RPMI7951 (cell line): ENCODE measurements at places on chromosomes 3 and 15. TPM values are rescaled to one million over a fixed set of nuclear protein-coding genes. Genes with fewer than 3 reads are reported as not detected.

- DNase-seq = no peak
These were observed 154.1 kb downstream of the GREM1 start for GRCh38 chr15:32871883-32872282.

- DNase-seq = peak; percentile 64
These were observed 254.5 kb upstream of the SOX2 start for GRCh38 chr3:181457190-181457589.

DNA sequence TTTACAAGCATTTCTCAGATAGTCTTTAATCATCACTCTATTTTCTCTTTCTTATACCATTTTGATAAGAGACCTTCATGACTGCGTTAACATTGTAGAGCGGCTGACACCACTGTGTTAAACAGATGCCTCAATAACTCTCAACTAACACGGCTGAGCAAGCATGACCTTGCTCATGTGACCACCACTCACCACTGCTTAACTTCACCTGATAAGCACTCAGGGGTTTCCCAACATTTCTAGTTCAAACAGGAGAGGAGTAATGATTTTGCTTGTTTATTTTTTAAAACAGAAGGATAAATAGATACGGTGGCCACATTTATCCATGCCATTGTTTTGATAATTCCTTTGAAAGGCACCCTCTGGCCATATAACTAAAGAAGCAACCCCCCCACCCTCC, 37.7 kb upstream of the TMEM45A start:
- DNase-seq = no peak

DNA sequence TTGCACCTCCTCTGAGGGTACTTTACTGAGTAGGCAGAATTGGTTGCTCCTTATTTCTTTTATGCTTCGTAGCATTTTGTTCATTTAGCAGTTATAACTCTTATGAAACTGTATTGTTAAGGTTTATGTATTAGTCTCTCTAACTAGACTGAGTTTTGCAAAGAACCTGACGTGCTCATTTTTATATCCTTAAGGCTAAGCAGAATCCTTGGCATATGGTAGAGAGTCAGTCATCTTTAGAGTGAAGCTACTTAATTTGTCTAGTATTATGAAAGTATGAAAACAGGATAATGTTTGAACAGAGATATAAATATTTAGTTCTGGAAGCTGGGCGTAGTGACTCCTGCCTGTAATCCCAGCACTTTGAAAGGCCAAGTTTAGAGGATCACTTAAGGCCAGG, 20.1 kb downstream of the CRYBG3 start:
- DNase-seq = no peak

Gene TMEM108
- total RNA-seq = 0.12 and 0.39 TPM in 2 replicates

- DNase-seq = peak; percentile 86
These were observed 175.0 kb upstream of the MCTP2 start for GRCh38 chr15:94056314-94056713.

DNA sequence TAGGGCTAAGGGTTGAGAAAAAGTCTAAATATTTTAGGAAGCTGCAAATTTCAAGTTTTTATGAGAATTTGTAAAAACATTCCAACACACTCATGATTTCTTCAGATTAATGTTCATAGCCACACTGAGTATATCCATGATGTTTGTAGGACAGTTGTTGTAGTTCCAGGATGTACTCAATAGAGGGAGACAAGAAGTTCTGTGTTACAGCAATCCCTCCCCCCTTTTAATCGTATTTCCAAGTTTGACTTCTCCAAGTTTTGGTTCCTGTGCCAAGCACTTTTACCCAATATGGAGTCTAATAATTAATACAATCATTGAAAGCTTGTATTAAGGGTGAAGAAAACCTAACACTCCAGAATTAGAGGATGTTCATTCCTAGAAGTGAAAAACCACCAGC, 143.4 kb downstream of the FEZF2 start:
- peak; percentile 17 for DNase-seq

Gene IQCF5
- not detected in 2 replicates for total RNA-seq

- DNase-seq = no peak
These were observed 65.1 kb downstream of the MEGF11 start for GRCh38 chr15:66188464-66188863.

- DNase-seq = no peak
These were observed 352.8 kb downstream of the LRTM1 start for GRCh38 chr3:54574906-54575617.

Gene CHRNA7
- total RNA-seq = not detected in 2 replicates

Gene PYGO1
- 9.7 and 11.3 TPM in 2 replicates for total RNA-seq

DNA sequence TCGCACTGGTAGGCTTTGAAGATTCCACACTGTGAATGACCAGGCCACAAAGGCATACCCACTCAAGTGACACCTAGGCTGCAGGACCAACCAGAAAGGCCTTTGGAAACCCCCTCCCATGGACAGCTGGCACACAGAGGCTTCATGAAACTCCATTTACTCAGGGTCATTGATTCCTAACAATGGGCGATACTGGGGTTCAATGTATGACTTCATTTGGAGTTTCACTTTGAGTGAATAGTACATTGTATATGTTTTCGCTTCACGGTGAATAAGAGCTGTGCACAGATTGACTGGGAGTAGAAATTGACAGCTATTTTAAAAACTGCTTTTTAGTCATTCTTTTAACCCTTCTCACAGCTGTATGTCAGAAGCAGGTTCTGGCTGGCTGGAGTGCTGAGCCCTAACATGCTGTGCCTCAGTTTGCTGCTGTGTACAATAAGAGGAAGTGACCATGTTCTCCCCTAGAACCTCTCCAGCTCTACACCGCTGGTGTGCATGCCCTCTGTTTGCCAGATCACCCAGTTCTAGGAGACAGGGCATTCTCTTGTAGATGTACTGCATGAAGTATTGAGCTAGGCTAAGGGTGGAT, 15.4 kb upstream of the CX3CR1 start:
- no peak for DNase-seq

Gene CADM2
- total RNA-seq = under 0.01 TPM in 1 of 2 replicates, not detected in the other

Gene DOCK3
- total RNA-seq = 0.10 and 0.12 TPM in 2 replicates

GRCh38 chr15:81532001-81532400, 158.0 kb upstream of the TMC3 start:
- DNase-seq = no peak

Gene PLA2G4B
- 0.36 and 0.39 TPM in 2 replicates for total RNA-seq

DNA sequence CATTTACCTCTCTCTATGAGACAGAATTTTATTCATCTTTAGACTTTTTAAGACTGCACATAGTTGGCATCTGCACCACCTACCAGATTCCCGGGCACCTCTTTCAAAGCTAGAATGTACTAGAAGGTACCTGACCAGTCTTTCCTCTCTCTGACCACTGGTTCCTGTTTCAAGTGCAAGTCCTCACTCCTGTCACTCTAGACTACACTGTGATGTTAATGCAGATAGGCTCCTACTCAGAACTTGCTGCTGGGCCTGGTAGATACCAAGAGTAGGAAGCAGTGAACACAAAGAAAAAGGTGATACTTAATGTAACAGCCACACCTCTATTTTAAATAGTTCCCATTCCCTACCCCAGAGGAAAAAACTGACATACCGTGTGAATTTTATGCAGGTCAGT, 8.1 kb upstream of the TCAIM start:
- no peak for DNase-seq

DNA sequence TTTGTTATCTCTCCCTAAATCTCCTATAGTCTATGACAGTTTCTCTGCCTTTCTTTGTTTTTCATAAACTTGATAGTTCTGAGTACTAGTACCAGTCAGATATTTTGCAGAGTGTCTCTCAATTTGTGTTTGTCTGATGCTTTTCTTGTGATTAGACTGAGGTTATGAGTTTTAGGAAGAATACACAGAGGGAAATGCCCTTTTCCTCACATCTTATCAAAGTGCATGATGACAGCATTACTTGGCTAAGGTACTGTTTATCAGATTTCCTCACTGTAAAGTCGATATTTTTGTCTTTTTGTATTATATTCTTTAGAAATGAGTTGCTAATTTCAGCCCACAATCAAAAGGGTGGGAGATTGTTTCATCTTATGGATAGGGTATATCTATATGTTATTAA, 45.6 kb downstream of the GLCE start:
- DNase-seq = no peak

- DNase-seq = no peak
These were observed 656.6 kb upstream of the ADAMTS9 start for GRCh38 chr3:65344444-65344843.

GRCh38 chr3:9499455-9500107, 54.0 kb downstream of the LHFPL4 start:
- no peak for DNase-seq

DNA sequence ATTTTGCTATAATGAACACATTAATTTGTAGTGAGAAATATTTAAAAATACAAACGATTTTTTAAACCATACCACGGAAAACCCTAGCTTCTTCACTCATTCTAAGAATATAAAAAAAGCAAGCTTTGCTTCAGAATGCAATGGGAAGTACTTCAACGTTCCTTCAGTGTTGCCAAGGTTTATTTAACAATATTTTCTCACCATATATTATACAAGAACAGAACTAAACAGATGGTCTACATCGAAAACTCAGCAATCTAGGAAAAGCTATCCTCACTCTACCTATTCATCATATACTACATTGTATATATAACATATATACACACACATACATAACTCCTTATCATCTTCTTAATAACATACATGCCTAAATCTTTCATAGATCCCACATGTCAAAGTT, 1047.4 kb downstream of the IGSF11 start:
- no peak for DNase-seq

Gene SLC22A13
- 0.29 TPM in 1 of 2 replicates, not detected in the other for total RNA-seq

DNA sequence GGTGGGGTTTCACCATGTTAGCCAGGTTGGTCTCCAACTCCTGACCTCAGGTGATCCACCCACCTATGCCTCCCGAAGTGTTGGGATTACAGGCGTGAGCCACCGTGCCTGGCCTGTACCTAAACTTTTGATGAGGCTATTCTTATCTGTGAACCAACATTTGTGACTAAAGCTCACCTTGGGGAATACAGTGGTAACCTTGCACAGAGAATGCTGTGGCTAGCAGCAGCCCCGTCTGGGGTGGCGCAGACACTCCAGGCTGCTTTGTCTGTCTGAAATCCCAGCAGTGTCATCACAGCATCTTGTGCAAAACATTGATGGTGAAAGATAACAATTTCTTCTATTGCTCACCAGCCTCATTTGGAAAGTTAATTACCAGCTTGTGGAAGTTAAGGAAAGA, 58.9 kb downstream of the CMTM8 start:
- no peak for DNase-seq

DNA sequence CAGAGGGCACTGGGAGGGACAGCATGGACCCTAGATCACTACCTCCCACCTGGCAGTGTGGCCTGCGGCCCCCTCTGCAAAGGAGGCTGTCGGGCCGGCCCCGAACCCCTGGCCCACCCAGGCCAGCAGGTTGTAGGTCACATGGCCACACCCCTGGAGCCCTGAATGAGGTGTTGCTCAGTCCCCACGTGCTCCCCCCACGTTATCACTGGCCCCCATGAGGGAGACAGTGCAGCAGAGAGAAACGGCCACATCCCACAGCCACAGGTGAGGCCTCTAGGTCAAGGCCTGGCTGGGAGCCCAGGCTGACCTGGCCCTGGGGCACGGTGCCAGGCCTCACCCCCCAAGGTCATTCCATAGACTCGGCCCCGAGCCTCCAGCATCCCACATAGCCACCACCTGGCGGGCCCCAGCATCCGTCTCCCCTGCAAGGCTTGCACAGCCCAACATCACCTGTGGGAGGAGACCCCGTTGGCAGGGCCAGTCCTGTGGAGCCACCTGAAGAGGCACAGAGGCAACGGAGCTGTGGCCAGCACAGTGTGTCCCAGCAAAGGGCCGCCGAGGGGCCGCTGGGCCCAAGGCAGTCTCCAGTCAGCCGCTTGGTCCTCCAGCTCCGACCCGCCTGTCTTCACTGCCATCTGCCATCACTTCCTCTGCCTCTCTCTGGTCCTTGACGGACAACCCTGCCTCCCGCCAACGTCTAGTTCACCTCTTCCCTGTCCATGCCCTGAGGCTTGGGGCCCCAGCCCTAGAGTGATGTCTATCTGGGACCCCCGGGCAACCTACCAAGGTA, 53.1 kb downstream of the DNAJB8 start:
- no peak for DNase-seq

Gene COL8A1
- total RNA-seq = 22.5 and 25.1 TPM in 2 replicates

Gene CFAP100
- not detected in 2 replicates for total RNA-seq

DNA sequence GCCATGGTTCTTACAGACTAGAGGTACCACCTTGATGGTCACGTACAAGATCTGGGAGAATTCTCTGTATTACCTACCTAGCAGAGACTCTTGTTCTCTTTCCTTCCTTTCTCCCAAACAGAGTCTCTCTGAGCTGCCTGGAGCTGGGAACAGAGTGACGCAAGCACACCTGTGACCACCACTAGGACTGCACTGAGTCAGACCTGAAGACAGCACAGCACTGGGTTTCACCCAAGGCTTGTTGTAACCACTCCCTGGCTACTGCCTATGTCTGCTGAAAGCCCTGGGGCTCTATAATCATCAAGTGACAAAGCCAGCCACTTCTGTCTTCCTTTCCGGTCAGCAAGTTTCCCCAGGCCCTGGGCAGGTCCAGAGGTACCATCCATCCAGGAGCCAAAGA, 293.3 kb upstream of the CNTN4 start:
- DNase-seq = no peak

Gene RGMA
- not detected in 2 replicates for total RNA-seq

Gene ANKRD63
- total RNA-seq = not detected in 2 replicates

DNA sequence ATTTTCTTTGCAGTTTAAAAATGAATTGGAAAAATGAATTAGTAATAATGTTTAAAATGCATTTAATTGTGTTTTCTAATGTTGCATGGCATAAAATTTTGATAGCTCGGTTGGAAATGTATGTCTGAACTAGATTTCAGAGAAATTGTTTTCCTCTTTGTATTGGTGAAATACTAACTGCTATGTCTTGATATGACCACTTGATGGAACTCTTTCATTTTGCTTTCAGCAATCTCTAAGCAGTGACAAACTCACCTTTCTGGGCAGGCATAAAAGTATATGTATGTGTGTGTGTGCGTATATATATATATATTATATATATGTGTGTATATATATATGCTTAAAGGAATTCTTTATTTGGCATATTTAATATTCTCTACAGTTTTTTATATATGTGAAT, 239.3 kb upstream of the ZNF717 start:
- peak; percentile 6 for DNase-seq

GRCh38 chr15:69013726-69014406, 629 bp upstream of the NOX5 start:
- DNase-seq = no peak

GRCh38 chr15:100905850-100906249, 13.3 kb upstream of the LRRK1 start:
- DNase-seq = no peak

DNA sequence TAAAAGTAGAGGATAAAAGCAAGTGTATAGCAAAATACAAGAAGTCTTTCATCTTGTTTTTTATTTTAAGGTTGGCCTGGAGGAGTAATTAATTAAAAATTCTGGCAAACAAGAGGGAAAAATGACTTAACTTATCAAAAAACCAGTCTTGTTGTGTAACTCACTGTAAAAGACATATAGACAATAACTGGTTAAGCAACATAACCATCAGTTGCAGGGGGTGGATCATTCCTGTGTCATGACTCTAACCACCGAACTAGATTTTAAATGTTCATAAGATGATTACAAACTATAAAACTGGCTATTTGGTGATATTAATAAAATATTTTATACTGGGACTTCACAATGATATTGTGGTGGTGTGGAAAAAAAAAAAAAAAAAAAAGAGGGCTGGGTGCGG, 130.6 kb downstream of the STAG1 start:
- DNase-seq = no peak

- no peak for DNase-seq
These were observed 249.4 kb upstream of the SLCO3A1 start for GRCh38 chr15:91604122-91604521.
